ELR (cell line): ENCODE measurements at places on chromosomes 7 and 10.

- DNase-seq: no peak
These were observed 107.5 kb downstream of the MKI67 start for GRCh38 chr10:128018691-128019090.

DNA sequence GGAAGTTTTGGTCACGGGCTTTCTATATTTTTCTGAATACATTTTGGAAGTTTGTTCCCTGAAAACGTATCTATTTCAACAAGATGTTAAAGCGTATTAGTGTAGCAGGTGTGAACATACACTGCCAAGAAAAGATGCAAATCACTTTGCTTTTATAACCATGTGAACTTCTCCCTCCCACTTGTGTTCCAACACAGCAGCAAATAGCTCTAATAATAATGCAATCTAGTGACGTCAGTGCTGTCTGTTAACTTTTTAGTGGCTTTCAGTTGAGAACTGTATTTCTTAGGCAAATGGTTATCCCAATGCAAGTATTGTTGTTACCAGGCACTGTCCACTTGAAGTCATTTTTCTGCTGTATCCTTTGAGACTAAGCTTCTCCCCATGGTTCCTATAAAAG lies 188.4 kb upstream of the IGFBP3 start:
- no peak for DNase-seq

GRCh38 chr7:28960071-28960840 lies 2.1 kb upstream of the TRIL start:
- DNase-seq: no peak

DNA sequence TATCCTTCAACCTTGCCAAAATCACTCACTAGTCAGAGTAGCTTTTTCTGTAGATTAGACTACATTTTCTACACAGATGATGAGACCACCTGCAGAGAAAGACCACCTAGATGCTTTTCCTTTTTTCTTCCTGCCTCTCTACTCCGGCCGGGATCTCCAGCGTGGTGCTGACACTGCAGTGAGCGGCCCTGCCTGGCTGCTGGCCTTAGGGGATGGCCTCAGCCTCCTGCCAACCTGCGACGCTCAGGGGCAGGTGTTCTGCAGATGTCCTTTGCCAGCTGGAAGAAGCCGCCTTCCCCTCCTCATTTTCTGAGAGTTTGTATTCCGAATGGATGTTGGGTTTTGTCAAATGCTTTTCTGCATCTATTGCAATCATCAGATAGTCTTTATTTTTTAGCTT lies 43.5 kb upstream of the NKX6-2 start:
- DNase-seq: no peak

DNA sequence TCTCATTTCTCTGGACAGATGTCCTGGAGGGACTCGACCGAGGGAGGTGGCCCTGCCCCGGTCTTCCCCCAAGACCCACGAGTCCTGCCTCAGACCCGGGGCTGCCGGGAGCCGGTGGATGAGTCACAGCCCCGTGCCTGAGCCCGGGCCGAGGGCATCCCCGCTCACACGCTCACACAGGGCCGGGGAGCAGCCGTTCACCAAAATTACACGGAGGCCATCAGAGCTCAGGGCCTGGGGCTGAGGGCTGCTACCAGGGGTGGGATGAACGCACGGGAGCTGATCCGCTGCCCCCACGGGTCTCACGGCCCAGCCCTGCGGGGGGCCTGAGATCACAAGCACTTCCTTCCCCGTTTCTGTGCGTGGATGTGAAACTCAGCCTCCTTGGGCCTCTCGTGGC lies 17.5 kb downstream of the FAM20C start:
- peak; percentile 34 for DNase-seq

GRCh38 chr10:119523895-119524719 lies 18.4 kb downstream of the RGS10 start:
- DNase-seq: no peak

DNA sequence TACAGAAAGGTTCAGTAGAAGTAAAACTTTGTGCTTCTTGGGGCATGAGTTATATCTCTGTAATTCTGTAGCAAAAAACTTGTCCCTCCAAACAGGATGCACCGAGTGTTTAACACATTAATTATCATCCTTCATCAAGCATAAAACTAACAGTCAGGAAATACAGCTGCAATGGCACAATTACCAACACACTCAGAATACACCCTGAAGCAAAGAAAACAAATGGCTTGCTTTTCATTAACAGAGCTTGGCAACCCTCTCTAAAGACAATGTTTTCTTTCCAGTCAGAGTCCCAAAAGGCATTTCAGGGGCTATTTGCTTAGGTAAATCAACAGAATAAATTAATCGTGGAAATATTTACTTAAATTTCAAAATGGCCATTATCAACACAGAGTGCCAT lies 107.7 kb downstream of the ICA1 start:
- no peak for DNase-seq

GRCh38 chr10:124956764-124957163 lies 14.8 kb downstream of the ZRANB1 start:
- no peak for DNase-seq

DNA sequence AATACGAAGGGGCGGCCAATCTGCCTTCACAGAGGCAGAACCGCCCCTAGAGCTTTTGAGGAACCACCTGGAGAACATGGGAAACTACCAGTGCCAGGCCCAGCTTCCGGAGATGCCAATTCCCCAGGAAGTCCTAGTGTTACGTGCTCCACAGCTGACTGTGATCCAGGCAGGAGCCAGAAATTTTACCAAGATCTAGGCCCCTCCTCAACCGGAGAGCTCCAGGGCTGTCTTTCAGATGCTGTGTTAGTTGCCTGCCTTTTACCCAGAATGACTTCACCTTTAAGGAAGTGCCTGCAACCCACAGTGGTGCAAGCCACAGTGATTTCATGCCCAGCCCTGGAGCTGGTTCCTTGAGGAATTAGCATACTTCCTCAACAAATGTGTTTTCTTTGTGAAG lies 62.9 kb downstream of the ELMO1 start:
- no peak for DNase-seq

- no peak for DNase-seq
These were observed 336.7 kb upstream of the NPVF start for GRCh38 chr7:25565002-25565401.

- peak; percentile 40 for DNase-seq
These were observed 67.3 kb upstream of the PDZD8 start for GRCh38 chr10:117442521-117442920.

DNA sequence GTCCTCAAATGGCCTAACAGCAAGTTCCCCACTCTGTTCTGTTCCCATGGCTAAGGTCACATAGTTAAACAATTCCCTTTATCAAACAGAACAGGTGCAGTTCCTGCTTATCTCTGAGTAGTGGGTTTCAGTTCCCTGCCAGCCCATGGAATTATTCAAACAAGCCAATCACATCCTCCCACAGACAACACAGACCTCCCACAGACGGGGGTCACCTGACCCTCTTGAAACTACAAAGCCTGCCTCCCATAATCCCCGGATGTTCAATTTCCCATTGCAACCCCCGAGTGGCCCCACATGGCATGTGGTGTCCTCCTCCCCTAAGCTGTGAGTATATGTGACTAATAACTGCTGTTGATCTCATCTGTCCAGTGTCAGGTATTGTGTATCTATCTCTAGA lies 64.1 kb downstream of the TMEM168 start:
- DNase-seq: peak; percentile 10

- no peak for DNase-seq
These were observed 62.1 kb downstream of the VWA2 start for GRCh38 chr10:114301177-114301576.

DNA sequence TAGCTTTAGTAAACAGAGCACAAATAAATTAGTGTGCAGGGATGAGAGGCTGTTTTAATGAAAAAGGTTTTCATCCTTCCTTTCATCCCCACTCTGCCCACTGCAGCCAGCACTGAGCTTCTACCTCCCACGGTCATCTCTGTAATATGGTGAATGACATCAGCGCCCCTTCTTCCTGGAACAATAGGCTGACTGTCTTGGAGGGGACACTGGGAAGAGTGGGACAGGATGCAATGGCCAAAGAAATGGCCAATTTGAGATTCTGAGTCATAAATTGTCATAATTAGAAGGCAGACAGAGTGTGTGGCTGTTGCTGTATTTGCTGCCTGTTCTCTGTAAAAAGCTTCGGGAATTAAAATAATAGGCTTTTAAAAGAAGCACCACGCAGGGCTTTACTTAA lies 126.7 kb upstream of the CALN1 start:
- DNase-seq: peak; percentile 1
